ENCODE measurements at places on chromosomes 5 and 9.

DNA sequence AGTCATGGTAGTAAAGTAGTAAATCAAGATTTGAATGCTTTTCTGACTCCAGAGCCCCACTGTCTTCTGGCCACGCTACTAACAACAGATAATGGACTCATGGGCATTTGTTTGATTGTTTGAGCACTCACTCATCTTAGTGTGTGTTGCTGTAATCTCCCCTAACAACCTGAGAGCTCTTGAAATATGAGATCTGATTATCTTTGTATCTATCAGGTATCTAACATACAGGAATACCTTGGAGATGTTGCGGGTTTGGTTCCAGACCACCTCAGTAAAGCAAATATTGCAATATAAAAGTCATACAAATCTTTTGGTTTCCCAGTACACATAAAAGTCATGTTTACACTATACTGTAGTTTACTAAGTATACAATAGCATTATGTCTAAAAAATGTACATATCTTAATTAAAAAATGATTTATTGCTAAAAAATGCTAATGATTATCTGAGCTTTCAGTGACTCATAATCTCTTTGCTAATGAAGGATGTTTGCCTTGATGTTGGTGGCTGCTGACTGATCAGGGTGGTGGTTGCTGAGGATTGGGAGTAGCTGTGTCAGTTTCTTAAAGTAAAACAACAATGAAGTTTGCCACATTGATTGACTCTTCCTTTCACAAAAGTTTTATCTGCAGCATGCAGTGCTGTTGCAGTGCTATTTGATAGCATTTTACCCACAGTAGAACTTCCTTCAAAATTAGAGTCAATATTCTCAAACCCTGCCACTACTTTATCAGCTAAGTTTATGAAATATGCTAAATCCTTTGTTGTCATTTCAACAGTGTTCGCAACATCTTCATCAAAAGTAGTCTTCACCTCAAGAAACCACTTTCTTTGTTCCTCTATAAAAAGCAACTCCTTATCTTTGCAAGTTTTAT is 92.2 kb downstream of the ZNF462 start:
- no peak for DNase-seq

DNA sequence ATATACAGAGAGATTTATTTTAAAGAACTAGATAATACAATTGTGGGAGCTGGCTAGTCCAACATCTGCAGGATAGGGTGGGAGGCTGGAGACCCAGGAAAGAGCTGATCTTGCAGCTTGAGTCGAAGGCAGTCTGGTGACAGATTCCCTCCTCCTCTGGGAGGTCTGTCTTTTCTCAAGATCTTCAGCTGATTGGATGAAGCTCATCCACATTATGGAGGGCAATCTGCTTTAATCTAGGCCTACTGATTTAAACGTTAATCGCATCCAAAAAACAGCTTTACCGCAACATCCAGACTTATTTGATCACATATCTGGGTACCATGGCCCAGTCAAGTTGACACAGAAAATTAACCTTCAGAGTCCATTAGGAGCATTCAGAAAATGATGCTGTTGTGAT is 168.1 kb downstream of the ATPSCKMT start:
- DNase-seq, result no peak

DNA sequence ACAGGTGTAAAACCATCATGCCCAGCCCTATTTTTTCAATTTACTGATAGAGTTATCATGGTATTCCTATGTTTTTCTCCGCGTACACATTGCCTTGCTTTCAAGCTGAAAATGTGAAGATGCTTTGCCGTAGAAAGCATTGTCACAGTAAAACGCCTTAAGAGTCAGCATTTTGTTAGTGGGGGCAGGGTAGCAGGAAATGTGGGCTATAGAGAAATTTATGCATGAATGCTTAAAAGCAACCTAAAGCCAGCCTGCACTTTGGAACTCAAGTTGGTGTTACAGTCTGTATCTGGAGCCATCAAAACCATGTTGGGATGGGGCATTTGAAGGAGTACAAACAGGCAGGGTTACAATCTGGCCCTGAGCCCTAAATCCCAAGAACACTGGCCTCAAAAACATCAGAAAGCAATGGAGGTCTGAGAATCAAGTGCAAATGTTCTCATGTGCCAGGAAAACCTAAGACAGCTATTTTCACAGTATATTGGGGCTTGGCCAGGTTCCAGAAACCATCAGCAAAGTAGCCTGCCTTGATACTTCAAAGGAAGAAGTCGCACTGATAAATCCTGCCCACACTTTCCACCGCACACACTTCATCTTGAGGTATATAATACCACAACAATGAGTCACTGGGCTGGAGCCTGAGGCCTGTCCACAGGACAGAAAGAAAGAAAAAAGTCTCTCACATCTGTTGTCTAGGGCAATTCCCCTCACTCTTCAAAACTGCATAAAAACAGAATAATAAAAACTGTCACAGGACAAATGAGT is 313.8 kb downstream of the ENC1 start:
- DNase-seq, result no peak

- DNase-seq, result no peak
Measured at GRCh38 chr5:42991404-42992087, 48.6 kb downstream of the ANXA2R start.

DNA sequence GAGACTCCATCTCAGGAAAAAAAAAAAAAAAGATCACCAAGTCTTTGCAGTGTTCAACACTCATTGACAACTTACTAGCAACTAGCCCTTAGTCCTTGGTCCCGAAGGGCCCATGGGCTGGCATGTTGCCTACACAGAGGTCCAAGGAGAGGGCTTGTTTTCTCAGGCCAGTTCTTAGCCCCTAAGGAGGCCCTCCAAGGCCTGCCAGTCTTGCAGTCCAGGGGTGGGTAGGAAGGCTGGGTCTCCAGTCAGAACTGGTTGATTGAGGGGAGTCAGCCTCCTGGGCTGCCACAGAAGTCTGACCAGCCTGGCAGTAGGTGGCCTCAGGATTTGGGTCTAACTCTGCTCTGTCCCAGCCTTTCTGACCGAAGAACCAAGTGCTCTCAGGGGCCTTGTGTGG is 32.7 kb downstream of the IER5L start:
- no peak for DNase-seq

DNA sequence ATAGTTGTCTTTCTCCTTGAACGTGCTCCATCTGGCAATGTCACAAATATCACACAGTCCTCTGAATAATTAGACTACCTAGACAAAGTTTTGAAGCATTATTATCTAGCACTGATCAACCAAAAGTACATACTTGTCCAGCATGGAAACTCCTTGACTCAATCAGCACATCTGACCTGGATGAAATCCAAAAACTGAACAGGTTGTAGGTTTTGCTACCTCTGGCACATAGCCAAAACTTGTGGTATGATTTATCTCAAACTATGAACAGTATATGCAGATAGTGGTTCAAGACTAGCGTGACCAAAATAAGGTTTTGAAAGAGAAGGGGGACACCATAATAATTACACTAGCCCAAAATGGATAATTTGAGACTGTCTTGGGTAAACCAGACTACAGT is 158.1 kb downstream of the ARRDC3 start:
- no peak for DNase-seq

DNA sequence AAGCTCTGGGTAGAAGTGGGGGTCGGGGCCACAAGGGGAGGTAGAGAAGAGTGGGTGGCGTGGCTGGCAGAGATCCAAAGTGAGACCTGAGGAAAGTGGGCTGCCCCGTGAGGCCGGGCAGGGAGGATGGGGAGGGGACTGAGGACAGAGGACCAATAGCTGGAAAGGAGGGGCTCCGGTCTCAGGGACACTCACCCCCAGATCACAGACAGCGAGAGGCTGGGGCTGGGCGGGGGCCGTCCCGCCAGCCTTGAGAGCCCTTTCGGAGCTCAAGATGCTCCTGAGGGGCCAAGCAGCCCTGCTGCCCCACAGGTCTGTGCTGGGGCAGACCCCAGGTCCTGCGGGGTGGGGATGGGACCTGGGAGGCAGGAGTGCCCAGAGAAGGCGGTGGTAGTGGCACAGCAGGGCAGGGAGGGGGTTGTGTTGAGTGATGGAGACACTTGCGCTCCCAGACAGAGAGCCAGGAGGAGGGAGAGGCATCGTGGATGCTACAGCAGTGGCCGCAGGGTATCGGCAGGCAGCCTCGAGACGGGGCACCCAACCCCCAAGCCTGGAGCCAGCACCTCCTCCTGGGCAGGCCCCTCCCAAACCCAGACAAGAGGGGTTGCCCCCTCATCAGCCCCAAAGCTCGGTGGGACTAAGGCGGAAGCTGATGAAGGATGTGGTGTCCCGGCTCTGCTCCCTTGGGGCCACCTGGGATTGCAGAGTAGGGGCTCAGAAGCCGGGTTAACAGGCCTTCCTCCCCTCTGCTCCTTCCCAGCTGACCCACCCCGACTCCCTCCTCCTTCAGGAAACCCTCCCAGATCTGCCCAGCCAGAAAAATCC is 3.4 kb downstream of the SARDH start:
- DNase-seq, result no peak

DNA sequence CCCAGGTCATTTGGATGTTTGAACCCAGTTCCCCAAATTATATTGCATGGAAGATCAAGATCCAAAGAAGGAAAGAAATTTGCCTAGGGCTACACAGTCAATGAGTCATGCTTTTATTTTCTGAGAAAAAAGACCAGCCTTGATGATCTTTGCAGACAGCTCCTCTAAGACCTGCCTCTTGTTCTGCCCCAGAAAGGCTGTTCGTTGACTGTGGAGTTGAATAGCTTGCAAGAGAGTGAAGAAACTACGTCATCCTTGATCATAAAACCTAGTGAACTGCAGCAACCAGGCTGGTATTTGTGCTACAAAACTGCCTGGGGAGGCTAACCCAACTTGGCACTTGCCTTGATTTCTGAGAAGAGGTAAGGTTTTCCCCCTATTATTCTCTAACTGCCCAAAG is 263.9 kb downstream of the PAPPA start:
- no peak for DNase-seq

DNA sequence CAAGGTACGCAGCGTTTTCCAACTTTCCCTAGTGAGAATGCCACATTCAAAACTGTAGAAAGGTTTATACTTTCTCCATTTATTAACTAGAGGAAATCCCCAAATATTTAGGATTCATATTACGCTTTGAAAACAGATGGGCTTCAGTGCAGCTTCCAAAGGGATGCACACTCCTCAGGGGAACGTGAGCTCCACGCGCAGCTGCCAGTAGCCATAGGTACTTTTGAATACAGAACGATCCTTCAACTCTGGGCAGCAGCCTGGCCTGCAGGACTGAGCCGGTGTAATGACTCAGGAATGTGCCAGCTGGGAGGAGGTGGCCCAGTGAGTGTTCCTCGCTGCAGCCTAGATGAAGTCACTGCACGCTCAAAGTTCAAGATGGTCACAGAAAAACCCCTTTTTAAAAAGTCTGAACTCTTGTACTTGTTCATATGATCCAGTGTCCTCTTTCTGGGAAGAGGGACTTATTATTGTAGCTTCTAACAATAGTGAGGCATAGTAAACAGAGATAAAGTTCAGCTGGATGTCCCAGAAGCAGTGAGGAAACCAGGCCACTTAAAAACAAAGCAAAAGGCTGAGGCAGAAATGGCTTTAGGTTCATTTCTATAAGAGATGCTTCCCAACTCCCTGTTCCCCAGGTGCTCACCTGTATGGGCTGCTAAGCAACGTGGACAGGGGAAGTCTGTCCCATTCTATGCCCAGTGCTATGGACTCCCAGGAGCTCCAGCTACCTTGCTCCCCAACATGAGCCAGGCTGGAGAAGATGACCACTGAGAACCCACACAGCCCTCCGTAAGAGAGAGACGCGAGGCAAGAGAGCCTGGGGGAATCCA is 130.0 kb downstream of the LHFPL2 start:
- DNase-seq, result no peak

GRCh38 chr5:15510831-15511230 is 10.9 kb downstream of the FBXL7 start:
- DNase-seq, result no peak

DNA sequence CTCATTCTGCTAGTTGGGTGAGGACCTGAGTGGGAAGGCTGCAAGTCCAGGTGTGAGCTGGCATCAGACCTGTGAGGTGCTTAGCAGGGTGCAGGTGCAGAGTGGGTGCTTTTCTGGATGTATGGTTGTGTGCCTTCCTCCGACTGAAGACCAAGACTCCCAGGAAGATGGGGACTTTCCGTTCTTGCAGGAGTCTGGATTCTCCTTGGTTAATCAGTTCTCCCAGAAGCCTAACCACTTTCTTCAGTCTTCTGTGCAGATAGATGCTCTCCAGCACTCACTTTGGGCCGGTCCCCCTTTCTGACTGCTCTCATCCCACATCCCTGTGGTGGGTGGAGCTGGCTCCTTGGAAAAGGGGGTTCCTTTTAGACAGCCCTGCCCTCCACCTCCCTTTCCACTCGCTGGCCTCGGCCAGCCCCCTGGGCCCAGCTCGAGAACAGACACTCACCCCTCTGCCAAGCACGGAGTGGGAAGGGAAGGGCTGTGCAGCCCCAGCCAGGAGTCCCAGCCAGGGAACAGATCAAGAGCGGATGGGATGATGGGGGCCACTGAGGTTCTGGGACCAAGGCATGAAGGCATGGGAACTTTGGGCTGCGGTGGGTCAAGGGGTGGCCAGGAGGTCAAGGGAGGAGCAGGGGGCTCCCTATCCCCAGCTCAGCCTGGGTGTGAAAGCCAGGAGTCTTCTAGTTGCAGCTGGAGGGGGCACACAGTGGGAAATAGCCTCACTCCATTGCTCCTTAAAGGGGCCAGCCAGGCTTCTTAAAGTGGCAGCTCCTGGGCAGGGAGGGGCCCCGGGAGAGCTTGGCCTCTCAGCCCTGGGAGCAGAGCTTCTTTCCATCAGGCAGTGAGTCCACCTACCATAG is 62.4 kb downstream of the FGF18 start:
- no peak for DNase-seq

DNA sequence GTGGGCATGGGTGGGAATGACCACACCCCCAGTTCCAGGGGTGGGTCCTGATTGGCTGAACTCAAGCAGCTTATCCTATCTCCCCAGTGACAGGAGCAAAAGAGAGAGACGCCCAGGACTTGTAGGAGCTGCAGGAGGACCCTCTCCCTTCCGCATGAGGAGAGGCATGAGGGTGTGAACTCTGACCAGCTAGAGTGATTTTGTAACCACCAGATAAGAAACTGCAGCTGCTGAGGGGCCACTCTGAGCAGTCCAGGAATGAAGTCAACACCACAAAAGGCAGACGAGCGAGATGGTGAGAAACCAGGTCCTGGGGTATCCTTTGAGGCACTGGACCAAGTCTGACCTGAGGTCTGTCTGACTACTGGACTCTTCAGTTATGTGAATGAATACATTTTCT is 521.9 kb downstream of the BNC2 start:
- DNase-seq, result no peak

- no peak for DNase-seq
Measured at GRCh38 chr5:67814569-67815311, 400.8 kb upstream of the PIK3R1 start.

DNA sequence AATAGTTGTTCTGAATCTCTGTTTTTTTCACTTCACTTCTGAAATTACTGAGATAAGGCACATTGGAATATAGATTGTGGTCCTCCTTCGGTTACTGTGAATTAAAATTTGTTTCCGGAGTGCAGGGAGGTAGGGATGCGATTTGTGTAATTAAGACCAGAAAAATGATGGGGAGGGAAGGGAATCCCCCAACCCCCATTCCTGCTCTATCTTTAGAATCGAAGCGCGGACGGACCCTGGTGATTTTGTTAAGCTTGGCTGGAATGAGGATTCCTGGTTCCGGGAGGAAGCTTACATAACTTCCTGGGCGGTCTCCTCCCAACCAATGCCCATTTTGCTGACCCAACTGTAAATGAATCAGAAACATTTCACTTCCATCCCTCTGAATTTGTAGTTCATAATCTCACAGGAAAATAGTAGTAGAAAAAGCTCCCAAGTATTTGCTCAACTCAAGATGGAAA is 220.1 kb upstream of the MSX2 start:
- DNase-seq, result no peak
